Breast epithelium (tissue), 4 donors: ENCODE measurements at places on chromosomes 3 and 15. TPM values are rescaled to one million over a fixed set of nuclear protein-coding genes. Genes with fewer than 3 reads are reported as not detected.

DNA sequence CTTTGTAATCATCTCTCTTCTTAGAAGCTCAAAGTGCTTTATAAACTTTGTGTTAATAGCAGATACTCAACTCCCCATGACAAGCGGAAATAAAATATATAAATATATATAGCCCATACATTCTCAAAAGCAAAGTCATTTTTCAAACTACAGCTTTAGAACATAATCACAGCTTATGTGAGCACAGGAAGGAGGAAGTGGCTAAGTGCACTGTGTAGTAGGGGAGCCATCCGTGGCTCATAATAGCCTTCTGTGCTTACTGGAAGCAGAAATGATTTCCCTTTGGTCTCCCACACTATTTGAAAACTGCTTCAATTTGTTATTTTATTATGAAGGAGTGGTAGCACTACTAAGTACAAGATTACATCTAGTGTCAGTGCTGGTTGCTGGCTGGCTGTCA is 151.4 kb upstream of the ARL6 start:
- DNase-seq: no peak

DNA sequence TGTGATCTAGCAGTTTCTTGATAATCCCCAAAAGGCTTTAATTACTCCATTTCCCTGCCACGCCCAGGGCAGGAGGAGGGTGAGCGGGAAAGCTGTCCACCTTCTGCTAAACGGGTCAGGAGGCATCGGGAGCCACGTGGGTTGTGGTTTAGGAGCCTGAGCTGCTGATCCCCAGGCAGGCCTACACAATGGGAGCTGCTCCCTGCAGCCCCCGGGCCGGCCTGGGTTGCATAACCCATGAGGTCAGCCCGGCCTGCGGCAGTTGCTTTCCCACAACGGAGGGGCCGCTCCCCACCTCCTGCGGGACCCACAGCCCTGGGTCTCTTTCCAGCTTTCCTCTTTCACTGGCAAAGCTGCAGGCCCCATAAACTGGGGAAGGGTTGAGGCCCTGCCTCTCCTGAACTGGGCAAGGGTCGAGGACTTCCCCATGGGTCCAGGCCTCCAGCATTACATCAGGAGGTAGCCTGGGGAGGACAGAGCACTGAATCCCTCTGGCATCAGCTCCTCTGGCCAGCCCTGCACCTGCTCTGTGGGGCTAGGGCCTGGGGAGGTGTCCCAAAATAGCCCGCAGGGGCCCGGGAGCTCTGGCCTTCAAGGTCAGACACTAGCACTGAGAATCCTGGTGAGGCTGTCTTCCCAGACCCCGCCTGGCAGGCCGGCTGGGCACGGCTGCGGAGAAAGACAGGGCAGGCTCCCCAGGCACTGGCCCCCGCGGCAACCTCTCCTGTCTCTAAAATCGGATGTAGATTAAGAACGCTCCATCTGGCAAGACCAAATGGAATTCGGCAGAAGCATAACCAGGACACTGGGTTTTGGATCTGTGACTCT is 47.3 kb downstream of the ZDHHC19 start:
- no peak for DNase-seq

B3GALNT1 gene
- total RNA-seq: 14.6 TPM

DNA sequence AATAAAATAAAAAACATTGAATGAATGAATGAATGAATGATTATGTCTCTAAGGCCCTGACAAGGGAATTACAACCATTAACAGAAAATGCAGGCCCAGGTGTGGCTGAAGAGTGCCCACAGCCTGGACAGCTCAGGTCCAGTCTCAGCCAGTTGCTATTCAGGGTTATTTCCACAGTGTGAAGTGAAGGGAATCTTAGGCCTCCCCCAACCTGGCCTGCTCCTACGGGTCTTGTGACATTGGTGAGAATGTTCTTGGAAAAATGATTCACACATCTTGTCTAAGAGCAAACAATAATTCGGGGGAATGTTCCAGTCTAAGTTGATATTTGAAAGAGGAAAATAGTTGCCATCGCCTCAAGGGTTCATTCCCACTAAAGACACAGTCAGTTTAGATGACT is 37.0 kb downstream of the MINDY4B start:
- no peak for DNase-seq

COMMD2 gene
- total RNA-seq: 26.4 TPM

- DNase-seq: no peak
These were observed 188.9 kb downstream of the FMN1 start for GRCh38 chr15:33005582-33005981.

GRCh38 chr15:61834076-61834697 is 226.1 kb downstream of the VPS13C start:
- peak; percentile 90 for DNase-seq

GRCh38 chr3:29004885-29005599 is 275.8 kb upstream of the RBMS3 start:
- no peak for DNase-seq

LRTM1 gene
- total RNA-seq: not detected

GRCh38 chr3:119239206-119239820 is 1.4 kb downstream of the B4GALT4 start:
- DNase-seq: no peak

PBRM1 gene
- total RNA-seq: 98.7 TPM

DNA sequence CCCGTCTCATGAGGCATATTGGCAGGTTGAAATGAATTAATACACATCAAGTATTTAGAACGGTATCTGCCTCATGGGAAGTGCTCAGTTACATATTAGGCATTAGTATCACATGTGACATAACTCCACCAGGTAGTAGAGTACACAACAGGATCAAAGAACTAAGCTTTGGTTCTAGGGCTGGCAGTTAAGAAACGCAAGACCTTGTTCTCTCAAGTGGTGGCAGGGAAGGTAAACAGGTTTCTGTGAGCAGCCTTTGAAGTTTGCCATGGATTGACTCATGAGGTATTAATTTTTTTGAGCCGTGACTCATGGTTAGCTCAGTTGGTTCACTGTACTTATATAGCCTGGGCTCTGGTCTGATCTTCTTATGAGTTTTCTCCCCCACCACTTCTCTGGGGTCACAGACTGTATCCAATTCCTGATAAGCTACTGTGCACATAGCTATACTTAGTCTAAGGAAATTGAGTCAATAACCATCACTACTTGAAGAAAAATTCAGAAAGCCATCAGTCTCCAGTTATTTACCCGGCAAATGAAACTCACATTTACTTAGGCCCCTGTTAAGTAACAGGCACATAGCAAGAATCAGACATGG is 155.6 kb upstream of the STT3B start:
- no peak for DNase-seq

GLT8D1 gene
- 44.5 TPM for total RNA-seq

CFAP100 gene
- not detected for total RNA-seq

- DNase-seq: no peak
These were observed 229.9 kb upstream of the LRTM1 start for GRCh38 chr3:55157731-55158130.

DNA sequence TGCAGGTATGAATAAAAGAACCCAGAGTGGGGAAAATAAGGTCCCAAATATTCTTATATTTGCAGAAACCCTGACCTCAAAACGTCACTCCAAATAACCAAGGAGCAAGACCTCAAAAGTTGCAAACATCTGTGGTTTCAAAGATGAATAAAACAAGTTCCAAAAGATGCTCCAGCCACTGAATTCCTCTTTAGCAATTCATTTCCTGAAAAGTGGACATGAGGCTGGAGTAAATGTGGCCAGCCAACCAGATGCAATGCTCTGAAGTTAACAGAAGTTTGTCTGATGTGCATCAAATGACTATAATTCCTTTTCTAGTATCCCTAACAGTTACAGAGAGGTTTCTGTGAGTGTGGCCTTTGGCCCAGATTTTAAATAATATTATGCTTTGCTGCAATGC is 71.2 kb upstream of the WNT5A start:
- no peak for DNase-seq

GRCh38 chr3:192253138-192253887 is 474.0 kb downstream of the FGF12 start:
- no peak for DNase-seq

- no peak for DNase-seq
These were observed 59.1 kb downstream of the CORO2B start for GRCh38 chr15:68637767-68638404.

OR5H15 gene
- not detected for total RNA-seq
